ENCODE measurements at places on chromosomes 11 and 22. TPM values are rescaled to one million over a fixed set of nuclear protein-coding genes. Genes with fewer than 3 reads are reported as not detected.

The OR10A2 gene
- not detected for total RNA-seq

The OR52R1 gene
- total RNA-seq, result not detected

GRCh38 chr22:43776081-43776670 lies 35.9 kb downstream of the EFCAB6 start:
- DNase-seq, result no peak

GRCh38 chr11:47358731-47359051 lies 6.2 kb upstream of the MYBPC3 start:
- peak; percentile 42 for DNase-seq

GRCh38 chr11:2300290-2300935 lies 1.3 kb downstream of the C11orf21 start:
- DNase-seq, result no peak
